KBM-7 (cell line): ENCODE measurements at places on chromosomes 2 and 18.

DNA sequence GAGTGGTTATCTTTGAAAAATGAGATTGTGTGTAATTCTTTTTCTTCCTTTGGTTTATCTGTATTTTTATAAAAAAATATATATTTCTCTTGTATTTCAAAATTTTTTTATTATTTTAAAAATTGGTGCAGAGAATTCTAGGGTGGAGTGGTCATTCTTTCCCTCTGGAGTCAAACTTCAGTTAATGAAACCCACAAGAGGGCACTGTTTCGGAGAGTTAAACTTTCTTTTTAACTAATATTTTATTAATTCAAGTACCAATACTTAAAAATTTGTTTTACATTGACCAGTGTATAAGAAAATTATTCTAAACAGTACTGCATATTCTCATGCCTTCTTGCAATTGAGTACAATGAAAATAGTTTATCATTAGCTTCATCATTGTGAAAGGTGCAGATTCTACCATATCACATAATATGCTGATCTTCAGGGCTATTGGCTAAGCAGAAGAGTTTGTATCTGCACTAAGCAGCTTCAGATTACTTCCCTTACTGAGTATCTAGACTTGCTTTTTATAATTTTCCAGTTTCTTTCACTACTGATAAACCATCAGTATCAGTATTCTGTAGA lies 50.1 kb downstream of the HS1BP3 start:
- no peak for DNase-seq

- DNase-seq = no peak
Observed at GRCh38 chr2:99840831-99841230, 301.6 kb downstream of the AFF3 start.

GRCh38 chr2:72278046-72278445 lies 130.4 kb upstream of the CYP26B1 start:
- DNase-seq = no peak

DNA sequence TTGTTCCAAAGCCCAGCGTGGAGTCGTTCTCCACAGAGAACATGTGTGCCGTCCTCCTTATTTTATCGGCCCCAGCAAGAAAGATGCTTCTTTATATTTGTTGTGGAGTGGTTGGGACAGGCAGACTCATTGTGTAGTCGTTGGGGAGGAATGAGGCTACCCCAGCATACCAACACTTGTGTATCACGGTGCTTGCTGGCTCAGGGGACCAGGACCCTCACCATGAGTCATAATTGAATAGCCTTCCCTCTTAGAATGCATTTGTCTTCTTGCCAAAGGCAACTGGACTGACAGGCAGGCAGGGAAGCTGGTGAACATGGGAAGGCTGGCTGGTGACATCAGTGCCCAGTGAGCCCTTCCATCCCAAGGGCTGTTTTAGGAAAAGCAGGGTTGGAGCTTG lies 4.7 kb downstream of the CAPN10 start:
- no peak for DNase-seq

GRCh38 chr2:182866461-182867406 lies at the start of gene FRZB:
TSS of gene FRZB (minus strand) at chr2:182866637. CDS start at chr2:182866552, 85 bp downstream.
- no peak for DNase-seq

- no peak for DNase-seq
Observed at GRCh38 chr2:66888791-66889631, 454.1 kb downstream of the MEIS1 start.

- no peak for DNase-seq
Observed at GRCh38 chr2:193973781-193974180, 1683.2 kb upstream of the SLC39A10 start.

DNA sequence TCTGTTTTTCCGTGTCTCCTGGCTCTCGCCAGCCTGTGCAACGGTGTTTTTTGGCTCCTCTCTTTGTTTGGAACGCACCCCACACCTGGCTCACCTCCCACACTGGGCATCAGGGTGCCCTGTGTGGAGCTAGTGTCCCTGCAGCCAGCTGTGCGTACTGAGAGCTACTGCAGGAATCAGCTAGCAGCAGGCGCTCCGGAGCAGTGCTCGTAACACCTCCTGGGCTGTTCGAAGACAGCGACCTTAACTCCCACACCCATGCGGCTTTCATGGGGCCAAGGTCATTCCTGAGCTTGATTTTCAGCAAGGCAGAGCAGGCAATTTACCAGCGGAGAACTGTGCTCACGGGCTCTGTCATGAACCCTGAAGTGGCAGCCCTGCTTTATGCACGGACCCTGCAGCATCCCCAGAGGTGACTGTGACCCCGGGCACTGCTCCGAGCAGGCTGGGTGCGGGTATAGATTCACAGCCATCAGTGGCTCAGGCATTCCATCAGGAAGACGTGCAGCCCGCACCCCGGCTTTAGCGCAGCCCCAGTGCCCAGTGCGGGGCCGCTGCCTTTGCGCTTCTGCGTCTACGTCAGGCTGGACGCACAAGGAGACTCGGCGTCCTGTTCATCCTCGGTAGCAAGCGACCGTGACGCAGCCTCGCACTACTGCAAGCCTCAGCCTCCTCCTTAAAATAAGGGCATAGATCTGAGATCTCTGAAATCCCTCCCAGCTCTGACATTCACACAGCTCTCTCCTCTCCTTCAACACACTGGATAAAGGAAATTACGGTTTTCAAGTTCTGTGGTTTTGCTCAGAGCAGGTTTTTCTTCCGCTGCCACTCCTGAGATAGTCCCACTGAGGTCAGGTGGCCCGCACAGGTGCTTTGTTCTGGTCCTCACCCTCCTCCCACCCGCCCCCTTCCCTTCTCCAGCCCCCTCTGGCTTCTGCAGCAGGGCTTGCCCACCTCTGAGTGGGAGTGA lies 58.2 kb downstream of the ADI1 start:
- DNase-seq = no peak

GRCh38 chr2:219861307-219861706 lies 233.9 kb downstream of the SLC4A3 start:
- DNase-seq = no peak

GRCh38 chr2:108950369-108951135 lies 38.5 kb downstream of the EDAR start:
- no peak for DNase-seq

- DNase-seq = no peak
Observed at GRCh38 chr18:5518899-5519371, 24.9 kb downstream of the EPB41L3 start.

GRCh38 chr2:32095671-32096070 lies 32.3 kb downstream of the SPAST start:
- no peak for DNase-seq

GRCh38 chr2:16666449-16666801 lies 791 bp upstream of the CYRIA start:
- no peak for DNase-seq

DNA sequence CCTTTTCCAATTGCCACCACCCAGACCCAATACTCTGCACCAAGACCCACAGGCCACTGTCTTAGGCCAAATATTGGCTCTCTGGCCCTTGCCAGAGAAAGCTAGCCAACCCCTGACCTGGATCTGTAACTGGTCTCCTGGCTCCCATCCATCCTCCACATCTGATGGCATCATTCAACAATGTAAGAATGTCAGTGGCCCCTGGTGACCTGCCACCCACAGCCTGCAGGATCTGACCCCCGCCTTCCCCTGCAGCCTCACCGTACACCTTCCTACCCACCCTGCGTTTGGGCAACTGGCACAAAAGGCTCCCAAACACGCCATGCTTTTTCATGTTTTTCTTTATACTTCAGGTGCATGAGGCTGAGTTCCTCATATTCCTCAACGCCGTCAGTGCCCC lies 60.0 kb upstream of the ASAP2 start:
- DNase-seq = no peak

- no peak for DNase-seq
Observed at GRCh38 chr2:8552293-8552801, 129.5 kb upstream of the ID2 start.
